ENCODE measurements at places on chromosomes 7 and 10.

DNA sequence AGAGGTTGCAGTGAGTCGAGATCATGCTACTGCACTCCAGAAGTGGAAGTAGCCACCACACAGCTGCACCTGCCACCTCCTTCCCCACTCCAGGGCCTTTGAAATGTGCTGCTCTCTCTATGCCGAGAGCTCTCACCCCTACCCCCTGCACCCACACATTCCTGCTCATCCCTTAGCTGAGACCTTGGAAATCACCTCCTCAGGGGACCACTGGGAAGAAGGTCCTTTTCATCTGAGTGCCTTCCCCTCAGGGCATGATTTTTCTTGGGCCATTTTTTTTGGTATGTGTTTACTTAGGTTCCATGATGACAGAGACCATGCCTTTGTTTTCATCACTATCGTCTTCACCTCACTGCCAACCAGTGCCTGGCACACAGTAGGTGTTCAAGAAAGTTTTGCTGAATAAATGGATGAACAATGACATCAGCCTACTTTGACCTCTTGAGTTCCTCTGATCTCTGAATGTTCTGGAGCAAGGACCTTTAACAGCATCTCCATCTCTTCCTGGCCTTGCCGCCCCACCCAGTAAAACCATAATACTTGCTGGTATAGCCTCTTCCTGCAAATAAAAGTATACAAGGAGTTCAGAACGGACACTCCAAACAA is 166.6 kb upstream of the KLF14 start:
- no peak for DNase-seq

DNA sequence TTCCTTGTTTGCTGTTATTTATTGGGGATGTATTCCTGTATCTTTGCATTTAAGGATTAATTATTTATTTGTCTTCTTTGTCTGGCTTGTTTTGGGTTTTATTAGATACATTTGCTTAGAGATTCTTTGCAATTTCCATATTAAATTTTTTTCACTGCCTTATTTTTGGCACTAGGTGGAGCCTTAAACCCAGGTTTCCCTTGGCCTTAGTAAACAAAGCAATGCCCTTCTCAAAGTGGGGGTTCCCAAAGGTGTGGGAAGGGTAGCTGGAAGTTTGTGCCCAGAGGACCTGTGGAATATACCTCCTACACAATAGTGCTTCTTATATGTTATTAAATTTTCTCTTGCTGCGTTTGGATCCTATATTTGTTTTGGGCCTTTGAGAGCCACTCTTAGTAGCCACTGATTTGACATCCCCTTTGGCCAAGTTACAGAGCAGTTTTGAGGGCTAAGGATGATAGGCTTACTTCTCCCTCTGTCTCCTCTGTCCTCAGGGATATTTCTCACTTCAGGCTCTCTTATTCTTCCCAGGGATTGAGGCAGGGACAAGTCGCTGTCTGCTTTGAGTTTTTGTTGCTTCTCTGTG is 162.3 kb downstream of the ITGB1 start:
- DNase-seq = no peak

GRCh38 chr7:142401951-142402350 is 144.1 kb upstream of the PRSS58 start:
- no peak for DNase-seq

DNA sequence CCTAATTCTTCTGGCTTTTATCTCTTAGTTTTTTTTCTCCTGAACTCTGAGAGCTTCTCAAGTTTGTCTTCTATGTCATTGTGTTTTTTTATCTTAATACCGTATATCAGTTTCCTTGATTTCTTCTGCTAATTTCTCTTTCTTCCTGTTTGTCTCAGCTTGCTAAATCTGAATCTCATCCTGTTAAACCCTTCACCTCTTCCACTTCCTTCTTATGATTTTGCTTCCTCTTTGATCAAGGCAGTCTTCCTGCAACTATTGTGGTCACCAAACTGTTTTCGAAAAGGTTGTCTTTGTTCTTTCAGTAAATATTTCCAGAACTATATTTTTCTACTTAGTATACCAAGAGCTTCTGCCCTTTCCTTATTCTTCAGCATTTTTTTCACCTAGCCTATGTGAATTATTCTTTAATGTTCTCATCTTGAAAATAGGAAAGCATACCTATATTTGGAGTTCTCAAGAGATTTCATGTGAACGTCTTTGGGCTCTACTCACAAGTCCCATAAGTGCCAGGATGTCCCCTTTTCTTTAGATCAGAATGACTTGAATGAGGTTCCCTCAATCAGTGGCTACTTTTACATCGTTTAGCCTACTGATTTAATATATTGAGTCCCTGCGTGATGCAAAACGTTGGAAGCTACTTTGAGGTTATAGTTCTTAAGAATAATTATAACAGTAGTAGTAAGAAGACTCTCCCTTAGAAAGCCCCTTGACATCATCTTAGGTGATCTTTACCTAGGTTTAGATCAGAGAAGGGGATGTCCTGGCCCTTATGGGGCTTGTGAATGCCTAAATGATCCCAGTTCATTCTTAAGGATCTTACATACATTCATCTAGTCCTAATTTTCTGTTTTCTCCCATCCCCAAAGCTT is 415.4 kb upstream of the AUTS2 start:
- no peak for DNase-seq

GRCh38 chr10:117503244-117504205 is 39.0 kb upstream of the EMX2 start:
- DNase-seq = no peak

DNA sequence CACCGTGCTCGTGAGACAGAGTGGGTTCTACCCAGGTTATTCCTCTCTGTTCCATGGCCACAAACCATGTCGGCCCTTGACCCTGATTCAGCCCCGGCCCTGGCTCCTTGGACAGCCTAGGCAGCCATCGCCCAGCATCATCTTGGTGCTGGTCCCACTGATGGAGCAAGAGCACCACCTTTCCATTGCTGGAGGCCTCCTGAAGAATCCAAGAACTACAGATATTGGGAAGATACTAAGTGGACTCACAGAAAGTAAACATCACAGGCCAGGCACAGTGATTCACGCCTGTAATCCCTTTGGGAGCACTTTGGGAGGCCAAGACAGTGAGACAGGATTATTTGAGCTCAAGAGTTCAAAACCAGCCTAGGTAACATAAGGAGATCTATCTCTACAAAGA is 125.1 kb downstream of the NT5C2 start:
- DNase-seq = no peak

DNA sequence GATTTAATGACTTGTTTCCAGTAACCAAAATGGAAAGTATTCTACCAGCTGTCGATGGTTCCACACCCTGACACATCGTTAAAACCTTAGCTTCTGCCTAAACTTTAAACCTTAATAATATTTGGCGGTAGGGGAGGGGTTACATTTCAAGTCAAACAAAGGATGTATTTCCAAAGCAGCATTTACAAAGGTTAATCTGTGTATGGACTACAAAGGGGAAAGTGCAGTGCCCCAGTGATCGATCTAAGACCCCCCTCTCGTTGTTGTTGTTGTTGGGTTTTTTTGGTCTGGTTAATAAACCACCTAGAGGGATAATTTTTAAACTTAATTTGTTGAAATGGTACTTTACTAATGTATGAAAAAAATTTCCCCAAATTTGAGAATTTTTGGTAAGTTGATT is 1.1 kb upstream of the STEAP2 start:
- no peak for DNase-seq

- DNase-seq = no peak
Measured at GRCh38 chr7:27875832-27876231, 135.9 kb downstream of the TAX1BP1 start.

DNA sequence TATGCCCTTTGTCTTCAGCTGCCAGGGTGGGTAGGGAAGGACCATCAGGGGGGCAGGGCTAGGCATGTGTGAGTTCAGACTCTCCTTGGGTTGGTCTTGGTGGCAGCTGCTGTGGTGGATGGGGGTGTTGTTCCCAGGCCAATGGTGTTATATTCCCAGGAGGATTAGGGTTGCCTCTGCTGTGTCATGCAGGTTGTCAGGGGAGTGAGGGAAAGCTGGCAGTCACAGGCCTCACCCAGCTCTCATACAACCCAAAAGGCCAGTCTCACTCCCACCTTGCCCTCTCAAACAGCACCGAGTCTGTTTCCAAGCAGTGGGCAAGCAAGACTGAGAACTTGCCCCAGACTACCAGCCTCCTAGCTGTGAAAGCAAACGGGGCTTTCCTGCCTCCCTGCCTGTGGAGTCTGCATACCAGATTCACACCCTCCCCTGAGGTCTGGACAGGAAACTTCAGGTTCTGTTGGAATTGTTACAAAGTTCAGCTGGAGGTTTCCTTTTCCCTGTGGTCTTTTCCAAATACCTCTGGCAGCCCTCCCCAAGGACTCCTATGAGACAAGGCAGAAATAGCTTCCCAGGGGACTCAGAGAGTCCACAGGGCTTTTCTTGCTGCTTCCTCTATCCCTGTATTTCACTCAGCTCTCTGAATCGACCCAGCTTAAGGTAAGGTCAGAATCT is 1.4 kb downstream of the HYAL4 start:
- DNase-seq = no peak

GRCh38 chr7:30445770-30446169 is 32.8 kb downstream of the NOD1 start:
- DNase-seq = peak; percentile 52

GRCh38 chr10:117745301-117745700 is 202.8 kb downstream of the EMX2 start:
- no peak for DNase-seq

- no peak for DNase-seq
Measured at GRCh38 chr10:30007406-30007805, 52.0 kb downstream of the JCAD start.

DNA sequence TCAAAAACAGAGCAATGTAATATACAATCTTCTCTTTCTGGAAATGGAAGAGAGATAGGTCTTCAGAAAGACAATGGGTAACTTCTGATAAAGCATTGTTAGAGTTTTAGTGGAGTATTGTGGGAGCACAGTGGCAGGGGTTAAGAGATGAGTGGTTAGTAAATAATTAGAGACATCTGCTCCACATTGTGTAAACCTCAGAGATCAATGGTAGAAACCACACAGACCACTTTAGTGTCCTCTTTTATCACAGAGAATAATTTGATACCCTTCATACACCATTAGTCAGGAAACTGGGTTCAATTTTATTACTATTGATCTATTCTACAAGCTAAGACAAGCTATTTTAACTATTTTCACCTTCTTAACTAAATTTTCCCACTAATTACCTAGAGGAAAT is 35.9 kb upstream of the MAGI2 start:
- no peak for DNase-seq

GRCh38 chr10:48284811-48285210 is 10.3 kb upstream of the FRMPD2 start:
- DNase-seq = no peak

GRCh38 chr7:30074422-30075030 is 46.3 kb downstream of the PLEKHA8 start:
- DNase-seq = no peak

DNA sequence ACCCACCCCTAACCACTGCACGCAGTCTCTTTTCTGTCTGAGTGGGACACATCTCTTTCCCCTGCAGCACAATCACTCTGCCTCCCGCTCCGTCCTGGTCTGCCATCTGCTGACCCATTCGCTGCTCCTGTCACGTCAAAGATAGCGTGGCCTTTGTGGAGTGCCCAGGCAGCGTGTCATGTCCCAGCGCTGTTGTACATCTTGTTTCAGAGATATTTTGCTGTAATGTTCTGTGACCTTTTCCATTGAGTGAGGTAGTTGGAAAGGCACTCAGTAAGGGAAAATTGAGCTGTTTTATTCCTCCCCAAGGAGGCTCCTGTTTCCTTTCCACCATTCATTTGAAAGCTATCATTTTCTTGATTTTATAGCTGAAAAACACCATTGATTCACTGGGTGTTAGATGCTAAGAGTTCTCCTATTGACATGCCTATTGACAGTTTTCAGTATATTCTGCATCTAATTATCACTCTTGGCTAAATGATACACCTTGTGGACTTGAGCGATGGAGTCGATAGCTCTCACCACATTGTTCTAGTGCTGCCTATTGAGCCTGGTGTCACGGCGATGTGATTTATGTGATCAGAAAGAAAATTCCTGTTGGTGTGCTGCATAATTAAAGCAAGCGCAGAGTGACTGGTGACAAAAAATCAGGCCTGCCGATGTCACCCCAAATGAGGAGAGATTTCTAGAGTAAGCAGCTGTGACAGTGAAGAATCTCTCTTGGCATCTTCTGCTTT is 372.6 kb downstream of the LRMDA start:
- DNase-seq = no peak

GRCh38 chr10:80260295-80261243 is 28.9 kb downstream of the MAT1A start:
- no peak for DNase-seq

GRCh38 chr10:91545384-91545783 is 87.5 kb downstream of the PPP1R3C start:
- DNase-seq = no peak

DNA sequence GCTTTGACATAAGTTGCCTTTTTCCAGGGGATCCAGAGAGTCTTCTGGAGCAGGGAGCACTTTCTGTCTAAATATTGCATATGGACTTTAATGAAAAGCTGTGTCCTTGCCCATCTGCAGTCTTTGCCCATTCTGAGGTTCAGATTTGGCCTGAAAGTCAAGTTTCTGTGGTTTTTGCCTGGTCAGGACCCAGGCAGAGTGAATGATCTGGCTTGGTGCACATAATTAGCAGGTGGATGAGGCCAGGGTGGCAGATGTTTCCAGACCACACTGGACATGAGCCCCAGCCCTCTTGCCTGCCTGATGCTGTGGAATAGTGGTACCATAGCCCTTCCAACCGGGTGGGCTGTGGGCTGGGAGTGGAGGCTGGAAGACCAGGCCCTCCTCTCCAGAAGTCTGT is 11.0 kb downstream of the HECW1 start:
- no peak for DNase-seq

- DNase-seq = no peak
Measured at GRCh38 chr7:22588351-22588750, 88.4 kb upstream of the STEAP1B start.

- no peak for DNase-seq
Measured at GRCh38 chr10:96906864-96907263, 74.8 kb downstream of the LCOR start.

DNA sequence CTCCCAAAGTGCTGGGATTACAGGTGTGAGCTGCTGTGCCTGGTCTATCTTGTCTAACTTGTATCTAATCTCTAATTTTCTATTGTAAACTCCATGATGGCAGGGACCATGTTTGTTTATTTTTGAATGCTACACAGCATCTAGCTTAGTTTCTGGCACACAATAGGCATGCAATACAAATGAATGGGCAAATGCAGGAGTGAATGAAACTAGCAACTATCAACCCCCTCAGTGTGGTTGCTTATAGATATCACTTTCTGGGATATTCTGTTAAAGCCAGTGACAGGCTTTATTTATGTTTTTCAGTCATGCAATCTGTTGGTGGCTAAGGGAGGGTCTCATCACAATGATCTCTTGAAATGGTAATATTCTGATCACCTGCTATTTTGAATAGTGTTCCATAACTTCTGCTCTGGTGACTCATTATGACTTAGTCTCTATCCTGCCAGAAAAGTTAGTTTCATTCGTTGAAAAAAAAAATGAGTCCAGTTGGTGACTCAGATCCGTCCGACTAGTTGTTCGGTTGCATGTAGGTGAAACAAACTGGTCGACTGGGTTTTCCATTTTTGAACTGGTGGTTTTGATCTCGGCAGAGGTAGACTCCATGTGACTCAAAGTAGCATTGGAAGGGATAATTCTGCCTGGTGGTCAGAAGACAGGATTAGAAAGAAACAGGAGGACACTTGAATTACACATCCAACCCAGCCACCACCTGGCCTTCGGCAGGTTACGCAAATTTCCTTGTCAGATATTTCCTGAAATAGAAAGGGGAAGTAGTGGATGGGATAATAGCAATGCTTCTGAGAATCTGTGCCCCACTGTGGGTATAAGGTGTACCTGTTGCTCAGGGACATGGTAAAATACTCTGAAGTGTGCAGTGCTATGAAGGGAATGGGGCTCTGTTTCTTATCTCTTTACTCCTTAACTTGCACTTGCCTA is 76.8 kb downstream of the GATA3 start:
- no peak for DNase-seq

GRCh38 chr10:74238516-74238915 is 87.5 kb downstream of the ADK start:
- no peak for DNase-seq
